GM23248 (cell line): ENCODE measurements at places on chromosomes 5 and 9.

DNA sequence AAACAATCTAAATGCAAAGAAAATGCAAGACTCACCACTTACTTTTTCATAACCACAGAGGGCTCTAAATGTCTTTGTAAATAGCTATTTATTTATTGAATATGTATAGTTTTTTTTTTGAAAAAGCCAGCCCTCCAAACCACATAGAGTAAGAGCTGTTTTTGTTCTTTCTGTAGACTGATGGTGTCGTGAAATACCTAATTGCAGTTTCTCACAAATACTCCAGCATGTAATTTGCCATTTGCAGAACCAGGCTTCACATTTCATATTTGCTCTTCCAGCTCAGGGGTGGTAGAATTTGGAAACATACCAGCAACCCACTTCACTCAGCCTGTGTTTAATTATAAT is 159.8 kb downstream of the TMC1 start:
- no peak for DNase-seq

DNA sequence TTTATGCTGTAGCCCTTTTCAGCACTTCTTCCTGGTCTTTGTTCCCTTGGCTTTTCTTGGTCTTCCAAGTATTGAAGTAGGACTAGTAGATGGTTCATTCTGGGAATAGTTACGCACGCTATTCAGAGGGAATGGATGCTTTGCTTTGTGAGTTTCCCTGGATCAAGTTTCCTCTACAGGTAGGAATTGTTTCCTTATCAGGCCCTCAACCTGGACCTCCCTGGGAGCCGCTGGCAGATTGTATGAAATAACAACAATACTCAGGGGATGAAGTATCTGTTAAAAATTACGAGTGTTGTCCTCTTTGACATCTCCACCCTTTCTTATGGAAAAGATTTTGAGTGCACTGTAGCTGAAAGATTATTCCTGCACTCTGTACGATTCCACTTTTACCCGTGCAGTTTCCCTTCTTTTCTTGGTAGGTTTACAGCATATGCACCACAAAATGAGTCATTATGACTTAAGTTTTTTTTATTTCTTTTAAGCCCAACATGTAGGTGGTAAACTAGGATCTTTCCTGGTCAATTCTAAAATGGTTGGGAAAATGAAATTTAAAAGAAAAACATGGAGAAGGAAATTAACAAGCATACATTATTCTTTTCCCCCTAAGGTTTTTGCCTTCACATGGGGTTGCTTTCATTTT is 57.9 kb downstream of the ARHGAP26 start:
- DNase-seq: peak; percentile 65

DNA sequence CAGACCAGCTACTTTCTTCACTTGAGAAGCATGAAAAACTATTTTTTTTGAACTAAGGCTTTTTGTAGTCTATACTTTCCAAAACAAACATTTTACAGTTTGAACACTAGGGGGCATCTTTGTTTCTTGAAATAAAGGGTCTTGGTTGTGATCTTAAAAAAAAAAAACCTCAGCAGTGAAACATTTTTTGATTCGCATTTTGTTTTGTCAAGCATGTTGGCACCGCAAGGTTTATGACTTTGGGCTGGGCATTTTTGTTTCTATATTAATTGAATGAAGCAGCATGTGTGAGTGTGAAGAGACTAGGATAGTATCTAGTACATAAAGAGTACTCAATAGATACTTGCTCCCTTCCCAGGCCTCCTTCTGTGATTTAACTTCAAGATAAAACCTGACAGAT is 31.6 kb upstream of the ACOT12 start:
- peak; percentile 68 for DNase-seq

DNA sequence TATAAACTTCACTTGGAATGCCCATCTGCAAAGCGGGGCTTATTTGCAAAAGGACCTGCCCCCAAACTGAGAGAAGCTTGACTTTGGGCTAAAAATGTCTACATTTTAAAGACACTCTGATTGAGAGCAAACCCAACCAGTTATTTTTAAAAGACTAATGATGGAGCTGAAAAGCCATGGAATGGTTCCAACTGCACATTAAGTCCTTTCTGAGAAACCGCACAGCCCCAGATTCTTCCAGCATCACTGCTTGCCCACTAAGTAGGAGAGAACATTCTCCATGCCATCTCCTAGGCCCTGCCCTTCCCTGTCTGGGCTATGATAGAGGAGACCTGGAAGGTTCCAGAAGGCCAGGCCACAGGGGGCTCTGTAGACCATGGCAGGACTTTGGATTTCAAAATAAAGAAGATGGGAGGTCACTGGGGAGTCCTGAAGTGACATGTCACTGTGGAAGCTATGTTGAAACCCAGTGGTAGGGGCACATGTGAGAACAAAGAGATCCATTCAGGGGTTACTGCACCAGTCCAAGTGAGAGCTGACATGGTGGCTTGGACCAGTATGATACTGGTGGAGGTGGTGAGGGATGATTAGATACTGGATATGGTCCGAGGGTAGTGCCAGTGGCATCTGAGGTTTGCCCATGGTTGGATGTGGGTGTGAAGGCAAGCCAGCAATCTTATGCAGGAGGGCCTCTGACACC is 179.2 kb downstream of the DAB2IP start:
- DNase-seq: no peak

DNA sequence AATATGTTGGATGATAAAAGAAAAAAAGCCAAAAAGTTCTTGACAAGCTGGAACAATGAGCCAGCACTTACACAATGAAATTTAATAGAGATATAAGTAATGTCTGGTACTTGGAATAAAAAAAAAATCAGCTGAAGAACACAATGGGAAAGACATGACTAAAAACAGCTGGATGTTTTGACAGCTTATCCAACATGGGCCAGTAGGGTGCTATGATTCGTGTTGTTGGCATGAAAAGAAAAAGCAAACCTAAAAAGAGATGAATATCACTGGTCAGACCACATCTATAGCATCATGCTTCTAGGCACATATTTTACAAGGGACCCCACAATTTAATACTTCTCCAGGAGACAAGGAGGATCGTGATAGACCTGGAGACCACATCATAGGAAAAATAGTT is 175.3 kb downstream of the ARL15 start:
- peak; percentile 16 for DNase-seq

DNA sequence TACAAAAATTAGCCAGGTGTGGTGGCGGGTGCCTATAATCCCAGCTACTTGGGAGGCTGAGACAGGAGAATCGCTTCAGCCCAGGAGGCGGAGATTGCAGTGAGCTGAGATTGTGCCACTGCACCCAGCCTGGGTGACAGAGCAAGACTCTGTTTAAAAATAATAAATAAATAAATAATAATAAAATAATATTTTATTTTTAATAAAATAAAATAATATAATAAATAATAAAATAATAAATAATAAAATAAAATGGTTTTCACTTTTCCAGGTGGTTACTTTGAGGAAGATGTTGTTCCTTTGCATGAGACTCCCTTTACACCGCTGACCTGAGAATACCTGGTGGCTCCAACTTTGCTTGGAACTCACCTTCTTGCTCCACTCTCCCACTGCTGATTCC is 82.8 kb downstream of the RCL1 start:
- no peak for DNase-seq

DNA sequence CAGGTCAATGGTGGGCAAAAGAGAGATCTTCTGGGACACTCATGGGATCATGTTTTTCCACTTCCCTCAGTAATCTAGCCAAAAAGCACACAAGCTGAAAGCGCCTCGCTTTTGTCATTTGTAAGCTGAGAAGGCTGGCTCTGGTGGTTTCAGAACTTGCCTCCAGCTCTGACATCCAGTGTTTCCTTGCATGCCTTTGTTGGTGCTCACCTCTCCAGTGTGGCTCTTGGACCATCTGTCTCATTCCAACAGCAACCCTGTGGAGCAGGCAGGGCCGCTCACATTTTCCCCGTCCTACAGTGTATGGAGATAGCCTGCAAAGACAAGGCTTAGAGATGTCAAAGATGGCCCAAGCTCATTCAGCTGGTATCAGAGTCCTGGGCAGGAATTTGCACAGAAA is 160.8 kb upstream of the KLF4 start:
- DNase-seq: peak; percentile 83

- DNase-seq: no peak
These were observed 133.0 kb downstream of the SLF1 start for GRCh38 chr5:94751460-94751859.

DNA sequence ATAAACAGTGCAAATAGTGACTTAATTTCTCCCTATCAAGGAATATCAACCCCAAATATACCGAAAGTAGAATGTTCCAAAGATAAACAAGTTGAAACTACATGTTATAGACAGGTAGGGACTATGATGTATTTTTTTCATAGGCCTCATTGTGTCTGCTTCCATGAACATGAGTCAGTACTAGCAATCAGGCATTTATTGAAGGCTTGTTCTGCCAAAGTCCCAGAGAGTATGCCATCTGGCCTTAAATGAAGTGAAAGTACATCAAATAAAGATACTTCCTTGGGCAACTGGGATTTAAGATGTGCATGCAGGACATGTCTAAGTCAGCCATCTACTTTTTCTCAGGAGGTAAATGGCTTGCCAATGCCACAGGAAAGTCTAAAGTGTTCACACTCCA is 6.5 kb downstream of the GHR start:
- DNase-seq: no peak

DNA sequence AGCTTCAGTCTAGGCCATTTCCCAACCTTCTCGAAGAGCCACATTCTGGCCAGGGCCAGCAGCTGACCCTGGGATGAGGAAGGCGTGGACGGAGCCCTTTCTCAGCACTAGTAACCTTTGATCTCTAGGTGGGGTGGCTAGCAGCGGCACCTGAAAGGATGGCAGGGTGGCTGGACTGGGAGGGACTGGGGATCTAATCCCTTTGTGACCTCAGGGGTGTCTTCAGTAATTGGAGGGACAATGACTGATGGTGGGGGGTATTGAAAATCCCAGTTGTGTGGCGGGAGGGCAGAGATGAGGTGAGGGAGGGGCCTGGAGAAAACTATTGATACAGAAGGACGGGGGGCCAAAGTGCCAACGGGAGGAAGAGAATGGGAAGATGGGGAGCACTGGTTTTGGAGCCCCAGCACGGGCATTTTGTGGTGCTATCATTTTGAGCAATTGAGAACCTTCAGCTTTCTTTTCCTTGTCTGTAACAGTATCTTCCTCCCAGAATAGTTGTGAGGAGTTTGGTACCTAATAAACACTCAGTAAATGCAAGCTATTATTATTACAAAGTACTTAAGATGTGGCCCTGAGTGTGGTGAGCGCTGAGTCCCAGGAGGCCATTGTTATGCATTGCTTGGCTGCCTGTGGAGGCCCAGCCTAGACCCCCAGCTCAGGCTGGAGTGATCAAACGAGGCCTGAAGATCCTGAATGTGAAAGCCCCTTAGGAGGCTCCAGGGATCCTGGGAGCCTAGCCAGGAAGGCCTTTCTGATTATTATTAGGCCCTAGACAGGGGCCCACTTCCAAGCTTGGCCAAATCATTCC is 37.3 kb upstream of the UBE2D2 start:
- no peak for DNase-seq

DNA sequence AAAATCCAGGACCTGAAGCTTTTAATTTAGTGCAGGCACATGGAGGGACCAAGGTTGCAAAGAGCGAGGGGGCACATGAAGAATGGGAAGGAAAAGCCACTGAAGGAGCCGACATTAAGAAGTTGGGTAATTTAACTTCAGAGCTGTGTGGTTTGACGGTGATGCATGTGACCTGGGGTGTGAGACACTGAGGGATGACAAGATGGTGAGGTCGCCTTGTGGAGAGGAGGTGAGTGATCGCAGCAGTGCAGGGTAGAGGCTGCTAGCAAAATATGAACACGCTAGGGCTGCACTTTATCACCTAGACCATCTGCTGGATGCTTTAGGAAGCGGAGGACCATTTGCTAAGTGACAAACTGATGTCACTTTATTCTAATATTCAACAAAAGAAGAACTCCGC is 339.0 kb upstream of the KIF2A start:
- no peak for DNase-seq

GRCh38 chr5:72937517-72938061 is 18.3 kb upstream of the FCHO2 start:
- no peak for DNase-seq

- DNase-seq: peak; percentile 80
These were observed 12.2 kb upstream of the OR13J1 start for GRCh38 chr9:35882263-35882848.

DNA sequence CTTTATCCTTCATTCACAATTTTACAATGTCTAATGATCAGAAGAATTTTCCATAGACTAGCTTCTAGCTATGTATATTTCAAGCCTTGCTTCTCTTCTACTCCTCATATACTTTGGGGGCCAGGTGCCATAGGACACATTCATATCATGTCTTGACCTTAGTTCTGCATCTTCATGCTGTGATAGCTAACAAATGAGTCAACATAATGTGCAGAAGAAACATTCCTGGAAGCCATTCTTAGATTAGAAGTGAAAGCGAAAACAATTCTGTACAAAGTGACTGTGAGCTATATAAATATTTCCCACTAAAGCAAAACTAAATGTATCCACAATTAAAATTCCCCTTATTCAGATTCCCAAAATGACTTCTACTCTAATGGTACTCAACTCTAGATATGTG is 320.2 kb upstream of the NREP start:
- peak; percentile 18 for DNase-seq

DNA sequence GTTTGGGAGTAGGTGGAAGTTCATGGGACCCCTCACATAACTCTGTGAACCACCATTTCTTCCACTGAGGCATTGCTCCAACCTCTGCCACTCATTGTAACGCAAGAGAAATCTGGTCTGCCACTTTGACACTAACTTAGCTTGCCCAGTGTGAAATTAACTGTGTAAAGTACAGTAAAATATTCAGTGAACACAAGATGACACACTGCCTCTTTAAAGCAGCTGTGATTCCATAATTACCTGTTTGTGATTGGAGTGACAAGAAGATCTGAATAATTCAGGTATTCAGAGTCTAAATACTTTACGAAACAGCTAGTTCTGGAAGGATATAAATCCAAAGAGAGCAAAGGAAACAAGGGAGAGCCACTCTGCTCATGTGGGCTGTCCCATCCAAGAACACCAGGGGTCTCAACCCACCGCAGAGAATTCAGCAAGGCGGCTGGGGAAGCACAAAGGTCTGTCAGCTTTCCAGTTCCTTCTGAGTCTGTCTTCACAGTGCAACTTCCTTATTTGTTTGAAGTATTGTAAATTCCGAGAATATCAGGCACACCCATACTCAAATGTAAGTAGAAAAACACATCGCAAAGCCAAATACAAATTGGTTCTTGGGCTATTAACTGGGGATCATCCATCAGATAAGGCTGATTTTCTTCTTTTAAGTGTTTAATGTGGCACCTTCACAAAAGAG is 86.9 kb downstream of the GNAQ start:
- DNase-seq: no peak

- peak; percentile 69 for DNase-seq
These were observed 74.5 kb upstream of the PALM2AKAP2 start for GRCh38 chr9:109705515-109705914.

GRCh38 chr5:32840606-32841005 is 129.5 kb downstream of the NPR3 start:
- DNase-seq: no peak
